ENCODE measurements at places on chromosomes 1 and 21.

GRCh38 chr1:160018900-160019299 is 12.9 kb downstream of the PIGM start:
- no peak for DNase-seq

DNA sequence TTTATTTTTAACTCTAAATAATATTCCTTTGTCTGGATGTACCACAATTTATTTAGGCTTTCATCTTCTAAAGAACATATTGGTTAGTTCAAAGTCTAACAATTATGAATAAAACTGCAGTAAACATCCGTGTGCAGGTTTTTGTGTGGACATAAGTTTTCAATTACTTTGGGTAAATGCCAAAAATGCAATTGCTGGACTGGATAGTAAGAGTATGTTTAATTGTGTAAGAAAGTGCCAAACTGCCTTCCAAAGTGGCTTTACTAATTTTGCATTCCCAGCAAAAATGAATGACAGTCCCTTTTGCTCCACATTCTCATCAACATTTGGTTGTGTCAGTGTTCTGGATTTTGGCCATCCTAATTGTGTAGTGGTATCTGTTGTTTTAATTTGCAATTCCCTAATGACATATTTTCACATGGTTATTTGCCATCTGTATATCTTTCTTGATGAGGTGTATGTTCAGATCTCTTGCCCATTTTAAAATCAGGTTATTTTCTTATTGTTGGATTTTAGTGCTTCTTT is 113.8 kb downstream of the DPYD start:
- DNase-seq, result no peak

GRCh38 chr21:25421321-25422028 is 185.8 kb downstream of the MRPL39 start:
- DNase-seq, result no peak

- no peak for DNase-seq
Observed at GRCh38 chr1:32896451-32896850, 4.7 kb downstream of the TMEM54 start.

- no peak for DNase-seq
Observed at GRCh38 chr1:155009221-155009711, 6.7 kb downstream of the ZBTB7B start.

DNA sequence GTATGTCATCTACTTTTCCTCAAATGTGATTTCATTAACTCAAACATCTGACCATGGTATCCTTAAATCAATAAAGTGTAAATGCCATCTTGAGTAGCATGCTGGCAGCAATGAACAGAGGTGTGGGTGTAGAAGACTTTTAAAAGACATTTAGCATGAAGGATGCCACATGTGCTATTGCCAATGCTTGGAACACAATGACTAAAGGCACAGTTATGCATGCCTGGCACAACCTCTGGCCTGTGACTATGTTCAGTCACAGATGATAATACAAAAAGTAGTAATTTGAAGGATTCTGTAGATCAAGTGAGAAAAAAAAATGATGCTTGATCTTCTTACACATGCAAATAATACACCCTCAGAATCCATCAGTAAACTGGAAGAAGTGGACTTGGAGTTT is 938.9 kb upstream of the ADGRL4 start:
- DNase-seq, result no peak

DNA sequence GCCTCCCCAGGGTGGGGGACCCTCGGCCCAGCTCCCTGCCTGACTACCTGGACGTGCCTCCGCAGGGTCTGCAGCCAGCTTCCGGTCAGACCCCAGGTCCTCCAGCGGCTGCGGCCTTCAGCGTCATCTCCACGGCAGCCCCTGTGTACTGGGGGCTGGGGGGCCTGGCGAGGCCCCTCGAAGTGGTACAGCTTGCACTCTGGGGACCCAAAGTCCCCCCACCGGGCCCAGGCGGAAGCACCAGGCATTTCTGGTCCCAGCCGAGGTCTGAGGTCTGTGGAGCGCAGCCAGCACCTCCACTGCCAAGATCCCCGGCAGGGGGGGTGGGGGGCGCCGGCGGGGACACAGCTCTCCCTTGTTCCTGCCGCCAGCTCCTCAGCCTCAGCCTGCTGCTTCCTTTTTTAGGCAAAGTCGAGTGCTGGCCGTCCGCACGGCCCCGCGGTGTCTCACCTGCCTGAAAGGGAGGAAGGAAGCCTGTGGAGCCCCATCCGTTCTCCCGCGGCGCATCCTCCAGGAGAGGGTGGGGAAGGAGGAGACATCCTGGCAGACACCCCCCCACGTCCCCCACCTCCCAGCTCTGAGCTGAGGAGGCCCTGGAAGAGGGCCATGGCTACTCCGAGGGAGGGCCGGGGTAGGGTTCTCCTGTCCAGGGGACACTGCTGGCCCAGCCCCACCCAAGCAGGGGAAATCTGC is 1.2 kb upstream of the VWA1 start:
- no peak for DNase-seq

DNA sequence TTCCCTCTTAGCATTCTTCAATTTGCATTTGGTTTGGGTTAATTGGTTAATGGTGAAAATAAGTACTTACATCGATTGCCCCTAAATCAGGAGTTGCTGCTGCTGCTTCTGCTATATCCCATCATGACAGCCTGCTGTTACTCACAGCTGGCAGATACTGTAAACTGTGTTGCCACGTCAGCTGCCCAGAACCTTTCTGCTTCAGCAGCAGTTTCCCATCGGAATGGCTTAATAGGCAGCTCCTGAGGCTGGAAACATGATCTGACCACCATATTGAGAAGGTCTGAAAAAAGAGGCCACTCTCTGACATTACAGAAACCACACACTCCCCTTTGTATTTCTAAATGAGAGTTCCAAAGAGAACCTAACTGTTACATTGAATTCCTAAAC is 14.3 kb upstream of the SEC16B start:
- no peak for DNase-seq
